CD4-positive, alpha-beta T cell treated with Interleukin-4 for 1 hour (primary cell): ENCODE measurements at places on chromosomes 12 and 14.

DNA sequence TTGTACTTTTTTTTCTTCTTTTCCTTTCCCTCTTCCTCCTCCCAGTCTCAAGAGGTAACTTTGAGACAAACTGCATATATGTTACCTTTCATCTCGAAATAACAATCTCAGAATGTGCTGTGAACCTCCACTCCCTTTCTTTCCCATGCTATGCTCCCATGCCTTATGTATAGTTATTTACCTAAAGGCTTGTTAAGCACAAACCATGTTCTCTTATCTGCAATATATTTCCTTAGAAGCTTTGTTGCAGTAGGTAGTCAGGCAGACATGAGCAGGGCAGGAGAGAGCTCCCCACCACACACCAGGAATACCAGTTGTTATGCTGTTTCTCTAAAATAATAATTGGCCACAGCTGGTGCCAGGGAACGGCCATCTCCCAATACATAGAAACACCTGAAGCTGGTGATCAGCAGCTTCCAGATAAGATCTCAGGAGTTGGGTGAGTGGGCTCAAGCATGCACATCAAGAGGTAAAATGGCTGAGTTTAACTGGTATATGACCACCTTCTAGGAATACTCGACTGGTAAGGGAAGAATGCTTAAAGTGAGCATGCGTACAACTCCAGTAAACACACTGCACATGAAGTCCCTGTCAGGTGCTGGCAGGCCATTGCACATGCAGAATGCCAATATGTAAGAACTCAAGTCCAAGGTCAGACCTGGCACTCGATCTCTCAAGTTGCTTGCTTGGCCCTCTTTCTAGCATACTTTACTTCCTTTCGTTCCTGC lies 14.8 kb upstream of the DHRS2 start:
- no peak for DNase-seq

DNA sequence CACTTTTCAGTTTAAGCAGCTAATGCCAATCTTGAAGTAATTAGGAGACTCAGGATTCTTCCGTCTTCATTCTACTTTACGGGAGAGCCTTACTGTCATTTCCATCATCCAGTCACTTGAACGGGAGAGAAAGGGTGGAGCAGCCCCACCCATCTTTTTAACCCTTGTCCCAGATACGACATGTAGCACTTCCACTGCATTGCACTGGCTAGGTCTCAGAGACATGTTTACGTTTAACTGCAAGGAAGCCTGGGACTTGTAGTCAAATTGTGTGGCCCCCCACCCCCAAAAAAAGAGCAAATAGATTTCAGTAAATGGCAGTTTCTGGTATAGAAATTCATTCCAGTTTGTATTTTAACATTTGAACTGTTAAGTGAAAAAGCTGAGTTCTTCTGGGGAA lies 46.1 kb upstream of the SYT1 start:
- no peak for DNase-seq

DNA sequence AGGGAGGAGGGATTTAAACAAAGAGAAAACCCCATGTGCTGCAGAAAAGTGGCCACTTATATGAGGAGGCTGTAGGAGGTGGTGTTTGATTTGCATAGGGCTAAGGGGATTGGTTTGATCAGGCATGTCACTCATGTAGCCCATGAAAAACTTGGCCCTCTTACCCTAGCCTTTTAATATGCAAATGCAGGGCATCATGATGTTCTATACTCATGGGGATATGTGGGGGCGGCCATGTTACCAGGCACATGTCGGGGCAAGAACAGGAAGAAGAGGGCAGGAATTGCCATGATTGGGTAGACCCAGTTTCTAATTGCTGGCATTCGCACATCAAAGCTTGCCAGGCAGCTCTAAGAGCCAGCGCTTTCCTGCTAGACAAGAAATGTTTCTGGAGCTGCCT lies 28.8 kb downstream of the KLRK1 start:
- no peak for DNase-seq

DNA sequence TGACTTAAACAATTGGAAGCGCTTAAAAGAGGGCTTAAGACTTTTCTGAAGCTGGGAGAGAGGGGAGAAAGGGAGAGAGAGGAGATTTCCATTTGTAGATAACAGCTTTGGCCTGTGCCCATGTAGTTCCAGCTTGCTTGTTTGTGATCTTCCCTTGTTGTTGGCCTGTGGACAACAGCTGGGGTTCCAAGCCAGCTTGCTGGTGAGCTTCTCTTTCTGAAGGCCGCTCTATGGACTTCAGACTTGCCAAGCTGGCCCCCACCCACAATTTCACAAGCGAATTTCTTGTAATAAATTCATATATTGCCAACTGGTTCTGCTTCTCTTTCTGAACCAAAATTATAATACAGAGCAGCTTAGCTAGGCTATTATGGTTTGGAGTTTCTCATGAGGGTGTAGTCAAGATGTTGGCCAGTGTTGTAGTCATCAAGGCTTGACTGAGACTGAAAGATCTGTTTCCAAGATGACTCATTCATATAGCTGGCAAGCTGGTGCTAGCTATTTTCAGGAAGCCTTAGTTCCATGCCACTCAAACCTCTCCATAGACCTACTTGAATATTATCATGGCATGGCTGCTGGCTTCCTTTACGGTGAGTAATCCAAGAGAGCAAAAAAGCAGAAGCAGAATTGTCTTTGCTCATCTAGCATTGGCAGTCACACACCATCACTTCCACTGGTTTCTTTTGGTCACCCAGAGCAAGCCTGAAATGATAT lies 89.4 kb downstream of the ATP23 start:
- DNase-seq = no peak

DNA sequence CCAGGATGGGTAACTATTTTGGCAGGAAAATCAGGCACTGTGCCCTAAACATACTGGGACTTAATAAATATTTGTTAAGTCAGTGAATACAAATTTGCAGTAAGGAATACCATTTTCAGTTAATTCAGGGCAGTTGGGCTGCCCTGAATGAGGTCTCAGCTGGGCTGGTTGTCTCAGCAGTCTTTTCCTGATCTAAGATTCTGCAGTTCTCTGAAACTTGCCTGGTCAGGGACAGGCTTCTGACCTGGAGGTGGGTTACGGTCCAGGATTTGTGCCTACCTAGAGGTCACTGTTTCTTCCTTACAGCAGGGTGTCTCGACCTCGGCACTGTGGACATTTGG lies 160.6 kb downstream of the KTN1 start:
- DNase-seq = no peak

GRCh38 chr12:49659753-49660152 lies 36.4 kb downstream of the PRPF40B start:
- no peak for DNase-seq

GRCh38 chr12:7130701-7131501 lies 730 bp downstream of the CLSTN3 start:
- DNase-seq = peak; percentile 51

DNA sequence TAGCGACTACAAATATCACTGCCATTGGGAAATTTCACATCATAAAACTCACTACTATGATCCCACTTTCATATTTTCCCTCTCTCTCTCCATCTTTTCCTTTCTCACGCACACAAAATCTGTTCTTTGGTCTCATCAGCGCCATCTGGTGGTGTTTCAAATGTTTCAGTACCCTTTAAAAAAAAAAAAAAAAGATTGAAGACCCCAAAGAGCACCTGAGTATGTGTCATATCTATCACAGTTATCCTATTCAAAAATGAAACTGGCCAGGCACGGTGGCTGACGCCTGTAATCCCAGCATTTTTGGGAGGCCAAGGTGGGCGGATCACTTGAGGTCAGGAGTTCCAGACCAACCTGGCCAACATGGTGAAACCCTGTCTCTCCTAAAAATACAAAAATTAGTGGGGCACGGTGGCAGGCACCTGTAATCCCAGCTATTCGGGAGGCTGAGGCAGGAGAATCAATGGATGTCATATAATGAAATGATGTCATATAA lies 72.4 kb downstream of the TTC9 start:
- peak; percentile 37 for DNase-seq

DNA sequence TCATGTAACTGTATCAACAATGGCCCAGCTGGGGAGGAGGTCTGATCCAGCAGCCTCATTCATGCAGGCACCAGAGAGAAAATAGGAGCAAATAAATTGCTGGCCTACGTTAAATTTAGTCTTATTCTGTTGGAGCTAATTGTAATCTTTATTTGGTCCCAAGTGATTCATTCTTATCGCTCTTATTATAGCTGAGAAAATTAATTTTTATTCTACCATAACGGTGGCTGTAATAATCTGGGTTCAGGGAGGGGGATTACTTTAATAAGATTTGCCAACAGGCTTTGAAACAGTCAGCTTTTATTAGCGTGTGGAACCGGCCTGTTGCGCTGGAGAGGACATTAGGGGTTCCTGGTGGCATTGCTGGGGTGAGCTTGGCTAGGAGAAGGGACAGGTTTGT lies 254.9 kb downstream of the AACS start:
- DNase-seq = no peak

GRCh38 chr12:49827401-49828099 lies 663 bp downstream of the NCKAP5L start:
- DNase-seq = peak; percentile 48

- peak; percentile 7 for DNase-seq
Measured at GRCh38 chr14:90193925-90194324, 62.4 kb upstream of the PSMC1 start.

DNA sequence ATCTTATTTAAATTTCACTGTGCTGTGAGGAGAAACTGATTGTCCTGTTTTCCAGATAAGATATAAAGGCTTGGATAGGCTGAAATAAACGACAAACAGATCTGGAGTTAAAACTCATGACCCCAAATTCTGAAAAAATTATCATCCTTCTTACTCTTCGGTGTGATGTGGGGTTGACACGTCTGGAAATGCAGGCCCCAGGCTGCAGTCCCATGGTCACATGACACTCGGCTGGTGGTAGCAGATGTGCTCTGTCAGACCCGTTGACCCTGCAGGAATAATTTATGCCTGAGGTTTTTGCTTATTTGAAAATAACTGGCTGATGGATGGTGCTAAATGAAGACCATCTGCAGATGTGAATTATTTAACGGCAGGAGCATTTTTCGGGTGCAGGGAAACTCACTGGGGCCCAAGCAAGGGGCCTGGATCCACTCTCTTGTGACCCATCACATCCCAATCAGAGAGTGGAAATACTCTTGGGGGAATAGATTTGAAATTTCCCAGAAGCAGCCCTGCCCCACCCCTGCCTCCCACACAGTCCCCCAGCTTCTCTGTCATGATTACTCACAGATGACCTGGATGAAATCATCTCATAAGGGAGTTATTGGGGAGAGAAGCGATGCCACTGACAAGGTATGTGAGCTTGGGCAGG lies 47.7 kb upstream of the CMKLR1 start:
- DNase-seq = no peak

DNA sequence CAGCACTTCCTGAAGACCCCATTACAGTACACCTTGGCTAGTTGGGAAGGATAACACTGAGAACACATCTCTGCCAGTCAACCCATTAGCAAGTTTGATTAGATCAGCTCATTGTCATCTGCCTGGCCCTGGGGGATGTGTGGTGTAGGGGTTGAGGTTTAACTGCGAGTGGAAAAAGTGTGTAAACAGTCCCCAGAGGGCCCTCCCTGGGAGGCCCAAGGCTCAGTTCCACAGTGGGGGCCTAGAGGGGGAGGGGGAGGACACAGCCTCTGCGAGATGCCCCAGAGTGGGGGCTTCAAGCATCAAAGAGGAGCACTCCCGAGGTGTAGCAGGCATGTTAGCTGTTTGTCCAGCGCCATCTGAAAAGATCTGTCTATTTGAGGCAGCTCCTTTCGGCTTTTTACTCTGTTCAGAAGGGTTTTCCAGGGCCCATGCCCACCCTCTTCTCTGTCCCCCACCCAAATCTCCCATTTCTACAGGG lies 344 bp downstream of the LPAR5 start:
- DNase-seq = peak; percentile 48

- DNase-seq = no peak
Measured at GRCh38 chr12:54370171-54370730, 6.0 kb upstream of the GPR84 start.

DNA sequence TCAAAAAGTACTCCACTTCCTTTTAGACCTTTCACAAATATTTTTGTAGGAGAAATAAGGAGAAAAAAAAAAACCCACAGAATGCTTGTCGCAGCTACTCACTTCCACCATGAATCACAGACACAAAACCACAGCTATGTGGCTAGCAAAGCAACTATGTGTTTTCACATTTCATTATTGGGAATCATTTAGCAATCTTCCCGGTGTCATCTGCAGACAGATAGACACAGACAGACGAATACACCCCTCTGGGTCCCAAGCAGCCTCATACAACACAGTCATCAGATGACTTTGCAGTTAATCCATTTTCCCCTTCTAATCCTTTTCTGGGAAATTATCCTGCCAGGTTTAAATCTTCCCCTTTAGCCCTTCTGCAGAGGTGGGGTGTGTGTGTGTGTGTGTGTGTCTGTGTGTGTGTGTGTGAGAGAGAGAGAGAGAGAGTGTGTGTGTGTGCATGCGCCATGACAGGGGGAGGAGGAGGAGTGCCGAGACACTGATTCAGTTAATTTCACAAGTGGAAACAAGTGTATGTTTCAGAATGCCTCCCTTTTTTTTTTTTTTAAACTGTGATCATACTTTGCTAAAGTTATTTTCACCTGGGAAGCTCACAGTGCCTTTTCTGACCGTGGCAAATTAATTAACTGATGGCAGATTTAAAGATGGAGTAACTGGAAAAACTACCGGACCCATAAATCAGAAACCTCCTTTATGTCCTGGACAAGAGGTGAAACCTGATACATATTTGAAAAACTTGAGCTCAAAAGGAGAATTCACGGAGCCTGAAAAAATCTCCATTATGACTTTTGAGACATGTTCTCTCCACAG lies 39.9 kb downstream of the LTBP2 start:
- DNase-seq = peak; percentile 41

- DNase-seq = no peak
Measured at GRCh38 chr12:100574187-100575074, 947 bp downstream of the GAS2L3 start.

GRCh38 chr14:104436047-104436591 lies 143.4 kb upstream of the C14orf180 start:
- no peak for DNase-seq

DNA sequence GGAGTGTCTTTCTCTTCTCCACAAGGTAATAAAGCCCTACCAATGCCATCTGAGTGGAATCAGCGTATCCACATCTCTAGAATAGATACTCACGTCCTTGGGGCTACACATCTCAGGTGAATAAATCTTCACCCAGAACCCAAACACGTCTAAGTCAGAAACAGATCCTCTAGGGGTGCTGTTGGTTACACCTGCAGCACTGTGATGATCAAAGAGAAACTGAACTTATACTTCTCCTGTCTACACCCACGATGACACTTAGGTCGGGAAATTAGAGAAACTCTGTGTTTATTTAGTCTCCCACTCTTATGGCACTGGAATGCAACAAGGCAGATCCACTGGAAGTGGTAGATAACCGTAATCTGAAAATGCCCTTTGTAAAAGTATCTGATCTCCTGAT lies 46.2 kb downstream of the WIF1 start:
- no peak for DNase-seq

DNA sequence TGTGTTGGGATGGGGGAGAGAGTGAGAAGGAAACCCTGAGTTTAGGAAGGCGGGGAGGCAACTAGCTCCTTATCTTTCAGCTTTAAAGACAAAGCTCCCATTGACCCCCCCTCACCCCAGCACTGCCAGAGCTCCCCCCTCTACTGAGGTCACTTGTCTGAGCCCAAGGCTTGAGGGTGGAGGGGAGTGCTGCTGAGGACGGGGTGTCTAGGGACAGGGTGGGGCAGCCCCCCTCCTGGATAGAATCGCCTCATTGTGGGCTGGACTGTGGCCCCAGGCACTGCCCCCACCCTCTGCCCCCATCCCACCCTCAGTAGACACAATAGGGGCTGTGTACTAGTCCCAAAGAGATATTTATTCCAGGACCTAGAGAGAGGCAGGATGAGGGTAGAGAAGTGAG lies 3.0 kb downstream of the ERBB3 start:
- DNase-seq = no peak
